ENCODE measurements at places on chromosomes 12 and 14. TPM values are rescaled to one million over a fixed set of nuclear protein-coding genes. Genes with fewer than 3 reads are reported as not detected.

METTL17 gene
- total RNA-seq = 62.2 TPM

WNT1 gene
- total RNA-seq = not detected

P2RX2 gene
- not detected for total RNA-seq

ALKBH2 gene
- total RNA-seq = 12.1 TPM

ASIC1 gene
- total RNA-seq = 2.5 TPM

FSCB gene
- not detected for total RNA-seq

SIRT4 gene
- 0.88 TPM for total RNA-seq

GRCh38 chr14:23569443-23570151 lies 2.0 kb upstream of the AP1G2 start:
- no peak for DNase-seq

GRCh38 chr12:25308756-25309155 lies 58.0 kb upstream of the KRAS start:
- no peak for DNase-seq

- no peak for DNase-seq
These were observed 192.9 kb downstream of the C12orf75 start for GRCh38 chr12:105523164-105524057.

DNA sequence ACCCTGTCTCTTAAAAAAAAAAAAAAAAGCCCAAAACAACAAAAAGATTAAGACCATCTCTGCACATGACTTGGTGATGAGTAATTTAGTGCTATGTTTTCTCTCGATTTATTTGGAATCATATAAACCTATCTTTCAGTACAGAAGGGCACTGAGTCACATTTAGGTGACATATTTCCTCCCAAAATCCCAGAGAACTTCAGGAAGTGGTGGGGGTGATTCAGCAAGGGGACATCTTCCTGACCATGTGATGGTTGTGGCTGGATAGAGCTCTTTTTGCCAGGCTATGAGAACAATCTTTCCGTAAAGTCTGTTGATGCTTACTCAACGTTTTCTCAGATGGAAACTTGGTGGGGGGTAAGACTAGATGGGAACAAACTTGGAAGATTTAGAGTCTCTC lies 50.0 kb downstream of the PPFIBP1 start:
- DNase-seq = peak; percentile 90

GRCh38 chr12:82877963-82878362 lies 191.3 kb downstream of the TMTC2 start:
- DNase-seq = no peak

DNA sequence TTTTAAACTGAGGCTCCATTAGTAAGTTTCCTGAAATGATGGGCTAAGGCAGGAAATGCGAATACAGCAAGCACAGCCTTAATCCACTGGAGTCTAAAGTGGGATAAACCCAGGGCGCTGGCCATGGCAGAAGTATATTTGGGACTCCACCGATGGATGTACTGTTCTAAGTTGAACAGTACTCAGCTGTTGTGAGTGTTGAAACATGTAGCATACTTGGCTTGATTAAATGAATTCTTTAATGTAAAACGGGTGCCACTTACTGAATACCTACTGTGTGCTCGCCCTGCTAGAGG lies 996 bp downstream of the SSPN start:
- no peak for DNase-seq

DNA sequence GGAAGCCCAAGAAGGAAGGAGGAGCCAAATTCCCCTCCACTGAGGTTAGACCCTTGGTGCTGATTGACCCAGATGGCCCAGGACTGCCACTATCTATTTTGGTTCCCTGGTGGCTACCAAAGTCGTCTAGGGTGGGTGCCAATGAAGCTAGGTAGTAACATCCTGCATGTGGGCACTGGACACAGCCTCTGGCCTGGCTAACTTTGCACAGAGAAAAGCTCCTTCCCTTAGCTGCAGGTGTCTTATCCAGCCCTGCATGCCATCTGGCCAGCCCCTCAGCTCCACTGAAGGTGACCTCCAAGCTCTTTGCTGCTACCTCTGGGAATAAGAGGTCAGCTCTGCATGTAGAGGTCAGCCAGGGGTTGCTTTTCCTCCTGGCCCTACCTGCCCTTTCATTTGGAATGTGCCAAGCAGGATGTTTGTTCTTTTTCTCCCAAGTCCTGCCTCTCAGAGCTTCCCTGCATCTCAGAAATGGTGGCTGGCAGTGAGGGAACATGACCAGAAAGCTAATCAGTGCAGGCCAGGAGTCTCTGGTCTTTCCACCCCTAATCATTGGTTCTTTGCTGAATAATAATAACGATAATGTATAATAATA lies 34.0 kb downstream of the JDP2 start:
- no peak for DNase-seq

DNA sequence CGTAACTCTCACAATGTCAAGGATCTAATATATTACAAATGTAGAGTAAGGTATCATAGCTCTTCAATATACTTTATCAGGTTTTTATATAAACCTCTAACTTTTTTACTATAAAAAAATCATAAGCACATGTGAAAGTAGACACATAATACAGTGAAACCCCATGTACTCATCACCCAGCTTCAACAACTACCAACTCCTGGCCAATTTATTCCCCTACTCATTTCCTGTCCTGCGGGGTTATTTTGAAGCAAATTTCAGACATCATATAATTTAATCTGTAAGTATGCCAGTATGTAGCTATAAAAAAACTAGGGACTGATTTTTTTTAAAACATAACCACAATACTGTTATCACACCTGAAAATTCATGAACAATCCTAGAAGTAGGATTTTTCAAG lies 47.7 kb downstream of the NOPCHAP1 start:
- DNase-seq = no peak

- no peak for DNase-seq
These were observed 62.3 kb upstream of the DDX11 start for GRCh38 chr12:31011336-31011735.

DNA sequence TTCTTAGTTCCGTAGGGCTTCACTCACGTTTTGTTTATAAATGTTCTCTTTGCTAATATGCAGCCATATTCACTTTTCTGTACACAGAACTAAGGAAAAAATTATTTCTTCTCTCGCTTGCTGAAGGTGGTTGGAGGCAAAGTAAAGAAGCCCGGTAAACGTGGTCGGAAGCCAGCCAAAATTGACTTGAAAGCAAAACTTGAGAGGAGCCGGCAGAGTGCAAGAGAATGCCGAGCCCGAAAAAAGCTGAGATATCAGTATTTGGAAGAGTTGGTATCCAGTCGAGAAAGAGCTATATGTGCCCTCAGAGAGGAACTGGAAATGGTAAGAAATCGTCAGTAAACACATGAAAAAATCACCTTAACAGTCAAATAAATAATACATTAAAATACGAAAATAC lies 24.0 kb downstream of the CREBL2 start:
- DNase-seq = no peak

DNA sequence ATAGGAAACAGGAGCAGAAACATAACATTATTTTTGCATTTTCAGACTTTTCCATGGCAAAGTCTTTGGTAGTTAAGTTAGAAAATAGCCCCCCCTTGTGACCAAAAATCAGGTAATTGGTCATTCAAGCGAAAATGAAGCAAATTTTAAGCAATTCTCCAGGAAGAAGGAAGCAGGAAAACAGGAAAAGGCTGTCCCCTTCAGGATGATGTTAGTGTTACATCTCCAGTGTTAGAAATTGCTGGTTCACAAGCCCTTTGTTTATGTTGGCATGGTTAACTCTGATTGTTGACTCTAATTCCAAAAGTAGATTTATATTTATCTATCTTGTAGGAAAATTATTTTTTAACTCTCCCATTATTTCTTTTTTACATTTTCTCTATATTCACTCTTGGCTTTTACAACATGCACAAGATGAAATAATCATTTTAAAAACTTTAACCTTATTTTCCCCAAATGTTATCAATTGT lies 18.8 kb upstream of the GAS2L3 start:
- peak; percentile 90 for DNase-seq

GRCh38 chr14:24259282-24260025 lies 3.5 kb downstream of the TGM1 start:
- DNase-seq = no peak

GRCh38 chr12:76702946-76703345 lies 61.0 kb upstream of the ZDHHC17 start:
- no peak for DNase-seq

- no peak for DNase-seq
These were observed 1.4 kb upstream of the COL2A1 start for GRCh38 chr12:48005750-48006021.

DNA sequence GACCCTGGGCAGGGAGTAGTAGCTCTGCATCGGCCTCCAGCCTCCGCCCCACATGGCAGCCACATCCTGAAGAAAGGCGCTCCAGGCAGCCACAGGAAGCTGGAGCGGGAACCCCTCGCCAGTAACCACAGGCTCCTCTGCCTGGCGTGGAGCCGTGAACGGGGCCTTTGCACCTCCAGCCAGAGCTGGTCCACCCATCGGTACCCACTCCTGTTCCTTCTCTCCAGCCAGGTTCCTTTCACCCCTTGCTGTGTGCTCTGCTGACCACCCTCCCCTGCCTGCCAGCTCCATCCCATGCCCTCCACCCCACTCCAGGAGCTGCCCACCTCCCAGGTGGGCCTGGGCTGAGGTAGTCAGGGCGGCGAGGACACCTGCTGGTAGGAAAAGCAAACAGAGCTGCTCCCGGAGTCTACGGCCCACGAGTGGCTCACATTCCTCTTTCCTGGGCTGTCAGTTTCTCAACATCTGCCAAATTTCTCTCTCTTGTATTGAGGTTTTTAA lies 2.7 kb downstream of the TGFB3 start:
- DNase-seq = no peak

DNA sequence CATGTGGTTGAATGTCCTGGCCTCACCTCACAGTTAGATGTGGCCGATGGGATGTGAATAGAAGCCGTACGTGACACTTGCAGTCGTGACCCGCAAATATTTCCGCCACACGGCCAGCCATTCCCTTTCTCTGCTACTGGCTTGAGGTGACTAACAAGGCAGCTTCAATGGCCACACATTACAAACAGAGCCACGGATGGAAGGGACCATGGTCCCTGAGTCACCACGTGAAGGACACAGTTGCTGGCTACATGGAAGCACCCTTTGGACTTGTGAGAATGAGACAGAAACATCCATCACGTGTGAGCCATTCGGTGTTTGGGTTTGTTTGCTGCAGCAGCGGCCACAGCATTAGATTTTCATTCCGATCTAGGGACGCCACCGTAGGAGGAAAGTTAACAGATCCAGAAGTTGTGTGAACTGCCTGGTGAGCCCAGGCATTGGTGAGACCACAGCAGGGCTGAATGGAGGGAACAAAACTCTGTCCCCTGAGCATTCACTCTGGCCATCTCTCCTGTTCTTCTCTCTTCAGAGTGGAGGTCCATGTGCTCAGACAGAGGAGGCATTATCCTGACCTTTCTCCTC lies 33.5 kb upstream of the ADGRD1 start:
- DNase-seq = no peak
